GDM1 (cell line): ENCODE measurements at places on chromosomes 12 and 14.

DNA sequence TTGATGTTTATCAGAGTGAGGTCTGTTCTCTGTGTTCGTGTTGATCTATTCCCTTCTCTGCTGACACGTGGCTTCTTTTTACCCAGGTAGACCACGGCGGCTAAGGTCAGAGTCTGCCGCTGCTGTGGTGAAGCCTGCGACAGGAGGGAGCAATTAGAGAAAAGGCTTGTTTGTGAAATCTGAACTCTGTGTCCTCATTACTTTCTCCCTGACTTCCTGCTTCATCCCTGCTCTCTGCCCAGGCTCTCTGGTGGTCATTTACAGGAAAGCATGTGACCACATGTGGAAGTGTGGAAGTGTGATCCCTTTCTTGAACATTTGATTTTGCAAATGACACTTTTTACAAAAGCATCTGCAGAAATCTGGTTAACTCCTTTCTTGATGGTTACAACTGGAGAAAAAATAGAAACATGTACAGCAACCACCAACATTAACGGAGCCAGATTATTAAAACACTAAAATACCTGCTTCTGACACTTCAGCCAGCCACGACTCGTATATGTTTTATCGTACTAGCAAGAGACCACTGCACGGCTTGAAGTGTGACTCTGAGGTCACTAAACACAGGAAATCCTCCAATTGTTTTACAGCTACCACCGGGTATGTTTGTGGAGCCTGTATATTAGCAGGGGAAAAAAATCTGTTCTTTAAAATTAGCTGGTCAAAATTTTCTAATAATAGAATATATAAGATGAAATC is 388.6 kb upstream of the TMPO start:
- DNase-seq: no peak

- no peak for DNase-seq
Measured at GRCh38 chr12:22682663-22683062, 57.7 kb downstream of the ETNK1 start.

GRCh38 chr12:130806574-130806973 is 32.5 kb downstream of the STX2 start:
- DNase-seq: no peak

GRCh38 chr14:75456069-75456996 is 28.5 kb downstream of the JDP2 start:
- DNase-seq: no peak

DNA sequence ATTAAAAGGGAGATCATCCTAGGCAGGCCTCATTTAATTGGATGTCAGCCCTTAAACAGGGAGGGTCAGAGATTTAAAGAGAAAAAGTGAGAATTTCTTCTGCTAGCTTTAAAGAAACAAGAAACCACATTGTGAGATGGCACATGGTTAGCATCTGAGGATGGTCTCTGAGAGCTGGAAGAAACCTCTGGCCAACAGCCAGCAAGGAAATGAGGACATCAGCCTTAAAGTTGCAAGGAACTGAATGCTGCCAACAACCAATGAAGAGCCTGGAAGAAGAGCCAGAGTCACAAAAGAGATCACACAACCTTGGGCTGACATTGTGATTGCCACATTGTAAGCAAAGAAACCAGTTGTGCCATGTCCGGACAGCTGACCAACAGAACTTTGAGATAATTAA is 17.5 kb upstream of the FAR2 start:
- no peak for DNase-seq

GRCh38 chr12:126343321-126343720 is 1278.1 kb downstream of the AACS start:
- no peak for DNase-seq

- no peak for DNase-seq
Measured at GRCh38 chr12:24482044-24482443, 466.9 kb downstream of the BCAT1 start.

- DNase-seq: no peak
Measured at GRCh38 chr14:25222256-25222655, 172.3 kb upstream of the STXBP6 start.

GRCh38 chr12:4140581-4141301 is 132.8 kb upstream of the CCND2 start:
- DNase-seq: no peak

- no peak for DNase-seq
Measured at GRCh38 chr12:1429980-1430379, 164.4 kb downstream of the FBXL14 start.

GRCh38 chr14:69685218-69685616 is 73.8 kb downstream of the SUSD6 start:
- DNase-seq: no peak

GRCh38 chr14:96978525-96979272 is 181.5 kb downstream of the VRK1 start:
- DNase-seq: no peak

- no peak for DNase-seq
Measured at GRCh38 chr14:38121320-38122020, 86.2 kb upstream of the SSTR1 start.

- no peak for DNase-seq
Measured at GRCh38 chr14:100413699-100414098, 90.6 kb downstream of the SLC25A47 start.

- no peak for DNase-seq
Measured at GRCh38 chr12:120102189-120103043, 14.1 kb downstream of the RAB35 start.

GRCh38 chr14:36346052-36346451 is 25.6 kb upstream of the MBIP start:
- DNase-seq: no peak

- no peak for DNase-seq
Measured at GRCh38 chr12:54329759-54330158, 4.8 kb downstream of the COPZ1 start.

GRCh38 chr14:96261772-96262655 is 6.0 kb downstream of the BDKRB1 start:
- DNase-seq: no peak

DNA sequence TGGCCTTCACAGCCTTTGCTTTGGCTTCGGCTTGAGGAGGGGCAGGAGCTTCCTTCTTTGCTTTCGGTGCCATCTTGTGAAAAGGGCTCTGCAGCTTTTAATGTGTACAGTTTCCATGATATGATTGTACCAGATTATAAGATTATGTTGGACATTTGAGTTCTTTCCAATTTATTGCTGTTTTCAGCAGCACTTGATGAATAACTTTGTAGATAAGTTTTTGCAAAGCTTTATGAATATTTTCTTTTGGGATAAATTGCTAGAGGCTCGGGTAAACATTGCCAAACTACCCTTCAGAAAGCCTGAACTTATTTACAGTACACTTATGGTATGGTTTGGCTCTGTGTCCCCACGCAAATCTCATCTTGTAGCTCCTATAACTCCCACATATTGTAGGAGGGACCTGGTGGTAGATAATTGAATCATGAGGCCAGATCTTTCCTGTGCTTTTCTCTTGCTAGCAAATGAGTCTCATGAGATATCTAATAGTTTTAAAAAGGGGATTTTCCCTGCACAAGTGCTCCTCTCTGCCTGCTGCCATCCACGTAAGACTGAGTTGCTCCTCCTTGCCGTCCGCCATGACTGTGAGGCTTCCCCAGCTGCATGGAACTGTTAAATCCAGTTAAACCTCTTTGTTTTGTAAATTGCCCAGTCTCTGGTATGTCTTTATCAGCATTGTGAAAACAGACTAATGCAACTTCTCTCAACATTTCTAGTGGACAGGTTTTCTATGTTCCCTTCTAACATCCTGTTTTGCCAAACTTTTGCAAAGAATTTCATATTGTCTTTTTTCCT is 70.4 kb downstream of the RCOR1 start:
- DNase-seq: no peak

GRCh38 chr12:76478045-76478444 is 81.5 kb downstream of the OSBPL8 start:
- no peak for DNase-seq

DNA sequence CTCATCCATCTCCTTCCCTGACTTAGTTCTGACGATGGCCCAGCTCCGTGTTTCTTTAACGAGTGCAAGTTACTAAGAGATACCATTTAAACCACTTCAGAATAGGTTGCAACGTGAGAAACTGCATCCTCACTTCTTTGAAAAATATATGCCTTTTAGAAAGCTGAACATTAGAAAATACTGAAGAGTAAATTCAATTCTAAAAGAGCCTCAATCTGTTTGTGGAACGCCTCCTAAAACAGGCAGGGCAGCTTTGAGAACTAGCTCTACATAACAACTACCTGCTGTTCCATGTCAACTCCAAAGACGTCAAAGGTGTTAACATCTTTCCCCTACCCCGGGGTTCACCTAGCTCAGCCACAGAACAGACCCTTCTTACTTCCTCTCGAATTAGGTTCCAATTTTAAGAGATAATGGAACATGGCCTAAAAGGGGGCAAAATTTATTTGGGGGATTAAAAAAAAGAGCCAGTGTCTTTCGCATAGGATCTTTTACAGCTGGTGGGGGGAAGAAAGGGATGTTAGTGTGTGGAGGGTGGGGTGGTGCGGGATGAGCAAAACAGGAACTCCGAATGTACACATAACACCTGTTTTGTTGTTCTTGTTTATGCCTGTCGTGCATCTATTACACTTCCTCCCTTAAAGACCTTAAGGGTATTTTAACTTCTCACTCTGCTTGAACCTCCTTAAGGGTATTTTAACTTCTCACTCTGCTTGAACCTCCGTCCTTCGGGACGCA is 3.3 kb downstream of the BHLHE41 start:
- DNase-seq: no peak

DNA sequence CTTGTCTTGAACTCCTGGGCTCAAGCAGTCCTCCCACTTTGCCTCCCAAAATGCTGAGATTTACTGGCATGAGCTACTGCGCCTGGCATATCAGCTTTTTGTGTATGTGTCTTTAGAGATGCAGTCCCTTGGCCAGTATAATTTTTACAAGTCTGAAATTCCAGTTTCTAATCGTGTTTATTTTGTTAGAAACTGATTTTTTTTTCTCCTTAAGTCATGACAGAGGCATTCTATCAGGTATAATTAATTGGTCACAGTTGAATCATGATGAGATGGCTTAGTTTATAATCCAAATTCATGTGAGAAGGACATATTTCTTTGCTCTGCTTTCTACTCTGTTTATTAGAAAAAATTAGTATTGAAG is 98.9 kb downstream of the PCNX1 start:
- DNase-seq: no peak

- no peak for DNase-seq
Measured at GRCh38 chr12:62676521-62677307, 210.1 kb downstream of the MON2 start.

- DNase-seq: no peak
Measured at GRCh38 chr14:59120921-59121320, 67.5 kb upstream of the DAAM1 start.

GRCh38 chr12:54605138-54605970 is 16.9 kb upstream of the PPP1R1A start:
- DNase-seq: no peak

- no peak for DNase-seq
Measured at GRCh38 chr14:89504091-89504490, 87.1 kb upstream of the FOXN3 start.

GRCh38 chr12:89059721-89060541 is 292.4 kb downstream of the DUSP6 start:
- no peak for DNase-seq

DNA sequence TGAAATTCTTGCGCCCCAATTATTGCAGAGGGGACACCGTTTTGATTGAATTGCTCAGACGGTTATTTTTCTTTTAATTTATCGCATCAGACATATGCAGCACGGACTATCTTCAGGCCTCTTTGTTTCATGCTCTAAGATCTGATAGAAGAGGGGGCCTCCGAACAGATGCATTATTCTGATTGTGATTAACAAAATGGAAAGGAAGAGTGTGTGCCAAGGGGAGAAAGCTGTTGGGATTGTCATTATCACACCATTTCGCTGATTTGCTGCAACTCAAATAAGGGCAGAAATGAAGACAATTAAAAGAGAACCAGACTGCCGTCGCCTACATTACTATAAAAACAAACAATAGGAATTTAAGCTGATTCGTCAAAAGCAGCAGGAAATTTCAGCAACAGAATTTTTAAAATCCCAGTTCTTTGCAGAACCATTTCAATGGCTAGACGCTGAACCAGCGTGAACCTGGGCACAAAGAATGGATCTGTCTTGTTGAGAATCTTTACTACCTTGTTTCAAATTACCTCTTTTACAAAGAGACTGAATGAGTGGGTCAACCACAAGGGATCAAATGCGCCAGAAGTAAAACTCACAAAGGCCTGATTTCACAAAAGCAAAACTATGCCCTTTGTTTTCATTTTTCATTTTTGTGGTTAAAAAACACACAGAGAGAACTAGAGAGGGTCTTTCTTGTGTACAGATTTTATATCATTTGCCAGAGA is 30.6 kb downstream of the TMEM132D start:
- DNase-seq: no peak

- no peak for DNase-seq
Measured at GRCh38 chr12:12622418-12622817, 10.7 kb downstream of the CREBL2 start.

- no peak for DNase-seq
Measured at GRCh38 chr12:32679920-32680237, 778 bp downstream of the DNM1L start.

DNA sequence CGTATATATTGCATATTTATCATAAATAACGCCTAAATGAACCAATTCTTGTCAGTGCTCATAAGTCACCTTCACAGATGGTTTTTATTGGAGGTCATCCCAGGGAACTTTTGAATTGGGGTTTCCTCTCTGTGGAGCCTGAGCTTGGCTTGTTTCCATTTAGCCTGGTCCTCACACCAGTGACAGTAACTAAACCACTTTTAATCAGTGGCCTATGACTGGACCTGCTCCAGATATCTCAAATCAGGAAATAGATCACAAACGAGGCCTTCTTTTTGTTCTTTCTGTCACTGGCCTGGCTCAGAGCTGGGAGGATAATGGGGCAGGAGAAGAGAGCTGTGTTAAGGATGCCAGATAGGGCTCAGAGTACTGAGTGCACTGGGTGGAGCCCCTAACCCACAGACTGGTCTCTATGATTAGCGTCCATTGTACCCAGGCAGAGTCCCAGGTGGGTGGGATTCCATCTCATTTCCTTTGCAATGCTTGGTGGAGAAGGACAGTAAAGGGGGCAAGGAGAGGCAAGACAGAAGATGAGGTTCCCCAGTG is 92.4 kb downstream of the NUAK1 start:
- DNase-seq: no peak

DNA sequence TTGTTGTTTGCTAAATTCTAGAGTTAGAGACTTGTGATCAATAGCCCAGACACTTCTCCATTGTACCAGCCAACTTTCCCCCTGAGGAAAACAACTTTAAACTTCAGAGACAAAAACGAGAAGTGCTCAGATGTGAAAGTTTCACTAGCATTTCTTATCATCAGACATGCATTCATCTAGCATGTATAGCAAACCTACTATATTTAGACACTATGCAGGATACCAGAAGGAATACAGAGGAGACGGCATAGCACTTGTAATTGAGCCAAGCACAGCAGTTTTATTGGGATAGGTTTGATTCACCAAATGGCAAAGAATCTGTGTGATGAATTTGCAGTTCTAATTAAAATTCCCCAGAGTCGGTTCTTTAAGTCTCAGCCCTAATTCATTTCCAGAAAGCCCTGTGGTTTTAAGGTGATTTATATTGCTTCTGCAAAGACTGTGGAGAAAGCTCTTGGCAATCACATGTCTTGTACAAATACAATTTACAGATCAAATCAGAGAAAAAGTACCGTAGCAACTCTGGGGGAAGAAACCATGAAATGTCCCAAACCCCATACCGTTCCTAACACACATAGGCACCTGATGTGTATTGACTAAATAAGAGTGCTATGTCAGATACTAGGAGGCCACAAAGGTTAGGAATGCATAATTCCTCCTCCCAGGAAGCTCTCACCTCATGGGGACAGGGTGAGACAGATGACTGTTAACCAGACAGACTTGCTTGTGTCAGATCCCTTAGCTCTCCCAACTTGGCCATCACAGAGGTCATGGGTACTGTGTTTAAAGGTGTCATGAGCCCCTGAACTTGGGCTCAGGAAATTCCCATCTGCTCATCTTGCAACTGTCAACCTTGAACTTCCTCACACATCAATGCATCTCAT is 69.6 kb upstream of the KRAS start:
- no peak for DNase-seq

GRCh38 chr12:109501299-109501698 is 23.9 kb downstream of the UBE3B start:
- DNase-seq: no peak
